ENCODE measurements at places on chromosomes 5 and 9.

DNA sequence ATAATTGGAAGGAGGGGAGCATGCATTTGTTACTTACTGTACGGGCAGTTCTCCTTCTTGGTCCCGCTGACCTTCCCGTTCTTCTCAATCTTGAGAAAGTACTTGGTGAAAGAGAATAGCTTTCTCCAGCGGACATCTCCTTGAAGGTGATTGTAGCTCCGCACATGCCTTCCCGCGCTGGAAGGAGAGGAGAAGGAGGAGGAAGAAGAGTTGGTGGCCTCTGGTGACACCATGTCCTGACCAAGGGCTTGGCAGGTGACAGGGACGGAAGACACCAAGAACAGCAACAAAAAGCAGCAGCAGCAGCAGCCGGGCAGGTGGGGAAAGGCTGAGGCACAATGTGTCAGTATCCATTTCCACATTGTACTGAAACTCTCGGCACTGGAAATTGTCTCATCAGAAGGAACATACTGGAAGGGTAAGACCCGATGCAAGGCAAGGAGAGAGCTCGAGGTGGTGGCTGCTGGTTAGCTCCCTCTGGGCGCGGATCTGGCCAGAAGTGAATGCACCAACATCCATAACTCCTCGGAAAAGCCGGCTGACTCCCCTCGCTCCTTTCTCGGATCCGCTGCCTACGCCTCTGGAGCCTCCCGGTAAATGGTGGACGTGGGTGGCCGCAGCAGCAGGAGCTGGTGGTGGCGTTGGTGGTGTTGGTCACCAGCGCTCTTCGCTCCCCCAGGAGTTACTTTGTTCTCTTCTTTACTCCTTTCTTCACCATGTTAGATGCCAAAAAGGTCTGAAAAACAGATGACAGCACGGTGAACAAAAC is 715 bp downstream of the FGF10 start:
- DNase-seq, result no peak

DNA sequence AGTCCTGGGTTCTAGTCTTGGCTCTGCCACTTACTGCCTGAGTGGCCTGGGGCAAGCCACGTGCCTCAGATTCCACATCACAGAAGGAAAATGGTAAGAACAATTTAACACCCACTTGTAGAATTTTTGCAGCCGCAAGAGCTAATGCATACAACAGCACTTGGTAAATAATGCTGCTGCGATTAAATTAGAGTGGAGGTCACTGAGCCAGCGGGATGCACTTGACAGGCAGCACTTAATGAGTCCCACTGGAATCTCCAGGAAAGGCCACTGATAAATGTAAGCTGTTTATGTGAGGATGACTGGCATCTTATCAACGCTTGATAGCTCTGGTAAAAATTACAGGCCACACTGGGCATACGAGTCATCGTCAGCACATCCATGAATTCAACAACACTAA is 59.4 kb upstream of the UBTD2 start:
- DNase-seq, result no peak

- DNase-seq, result no peak
Measured at GRCh38 chr5:164370841-164371240, 865.4 kb downstream of the MAT2B start.

GRCh38 chr5:103128202-103128601 is 8.1 kb downstream of the PPIP5K2 start:
- DNase-seq, result no peak

GRCh38 chr5:73740274-73740790 is 114.3 kb downstream of the ARHGEF28 start:
- DNase-seq, result no peak

- no peak for DNase-seq
Measured at GRCh38 chr5:14588758-14589543, 7.4 kb downstream of the OTULINL start.

GRCh38 chr9:133973791-133974630 is 18.1 kb downstream of the VAV2 start:
- no peak for DNase-seq

- DNase-seq, result no peak
Measured at GRCh38 chr5:57824047-57824446, 341.4 kb upstream of the ACTBL2 start.

DNA sequence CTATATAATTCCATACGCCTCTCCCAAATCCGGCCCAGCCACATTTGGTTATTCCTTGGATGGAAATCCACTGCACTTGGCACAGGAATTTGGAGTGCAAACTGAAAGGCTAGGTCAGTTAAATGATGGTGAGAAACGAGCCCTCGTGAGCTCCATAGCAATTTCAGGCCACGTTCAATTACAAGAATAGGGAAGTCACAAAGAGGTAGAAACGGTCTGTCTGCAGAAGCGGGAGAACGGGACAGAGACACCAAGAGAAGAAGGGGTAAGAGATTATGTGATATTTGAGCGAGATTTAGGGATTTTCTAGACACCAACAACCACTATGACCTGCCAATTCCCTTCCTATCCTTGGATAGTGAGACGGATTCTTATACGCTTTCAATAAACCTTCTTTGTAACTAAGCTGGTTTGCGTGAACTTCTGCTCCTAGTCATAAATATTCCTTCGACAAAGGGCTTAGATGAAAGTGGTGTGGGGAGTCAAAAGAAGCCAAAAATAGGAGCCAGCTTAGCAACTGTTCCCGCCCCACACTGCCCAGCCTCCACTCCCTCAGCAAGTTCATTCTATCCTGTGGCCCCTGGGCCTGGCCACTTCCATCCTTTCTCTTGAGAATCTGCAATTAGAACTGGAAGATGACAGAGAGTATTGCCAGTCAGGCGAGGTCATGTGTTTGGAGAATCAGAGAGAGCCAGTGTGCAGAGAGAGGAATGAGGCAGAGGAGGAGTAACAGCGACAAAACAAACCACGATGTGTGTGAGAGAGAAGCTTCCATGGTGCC is 118.4 kb downstream of the ZNF608 start:
- no peak for DNase-seq

Data from GM13976 (cell line).